ENCODE measurements at places on chromosomes 12 and 14.

DNA sequence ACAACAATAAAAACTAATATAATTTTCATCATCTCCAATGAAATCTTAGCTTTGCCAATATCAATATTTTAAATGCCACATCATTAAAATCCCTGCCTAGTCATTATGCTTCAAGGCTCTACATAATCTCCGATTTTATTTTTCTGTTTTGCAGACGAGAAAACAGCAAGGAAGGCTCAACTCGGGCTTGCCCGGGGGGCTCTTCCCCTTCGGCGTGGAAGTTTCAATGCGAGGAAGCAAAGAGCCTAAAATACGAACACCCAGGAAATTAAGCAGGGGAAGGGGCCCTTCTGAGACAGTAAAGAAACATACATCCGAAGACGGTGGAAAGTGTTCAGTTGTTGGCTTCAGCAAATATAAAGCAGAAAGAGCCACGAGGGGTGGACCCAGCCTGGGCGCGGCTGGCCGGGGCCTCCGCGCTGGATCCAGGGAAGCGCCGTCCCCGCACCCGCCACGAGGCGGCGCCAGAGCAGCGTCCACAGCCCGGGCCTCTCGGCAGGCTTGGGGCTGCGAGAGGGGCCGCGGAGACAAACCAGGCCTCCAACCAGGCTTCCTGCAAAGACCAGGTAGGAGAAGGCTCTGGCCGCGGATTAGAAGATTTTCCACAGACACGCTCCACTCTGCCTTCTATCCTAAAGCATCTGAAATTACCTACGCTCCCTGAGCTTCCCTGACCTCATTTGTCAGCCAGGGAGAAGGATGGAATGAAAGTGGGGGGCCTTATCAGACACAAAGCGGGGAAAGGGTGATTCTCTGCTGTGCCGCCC is 77.2 kb downstream of the SERPINA3 start:
- DNase-seq: peak; percentile 64

- no peak for DNase-seq
These were observed 49.0 kb downstream of the LIMA1 start for GRCh38 chr12:50234347-50234746.

- no peak for DNase-seq
These were observed 24.8 kb upstream of the ZFP36L1 start for GRCh38 chr14:68817506-68818212.

DNA sequence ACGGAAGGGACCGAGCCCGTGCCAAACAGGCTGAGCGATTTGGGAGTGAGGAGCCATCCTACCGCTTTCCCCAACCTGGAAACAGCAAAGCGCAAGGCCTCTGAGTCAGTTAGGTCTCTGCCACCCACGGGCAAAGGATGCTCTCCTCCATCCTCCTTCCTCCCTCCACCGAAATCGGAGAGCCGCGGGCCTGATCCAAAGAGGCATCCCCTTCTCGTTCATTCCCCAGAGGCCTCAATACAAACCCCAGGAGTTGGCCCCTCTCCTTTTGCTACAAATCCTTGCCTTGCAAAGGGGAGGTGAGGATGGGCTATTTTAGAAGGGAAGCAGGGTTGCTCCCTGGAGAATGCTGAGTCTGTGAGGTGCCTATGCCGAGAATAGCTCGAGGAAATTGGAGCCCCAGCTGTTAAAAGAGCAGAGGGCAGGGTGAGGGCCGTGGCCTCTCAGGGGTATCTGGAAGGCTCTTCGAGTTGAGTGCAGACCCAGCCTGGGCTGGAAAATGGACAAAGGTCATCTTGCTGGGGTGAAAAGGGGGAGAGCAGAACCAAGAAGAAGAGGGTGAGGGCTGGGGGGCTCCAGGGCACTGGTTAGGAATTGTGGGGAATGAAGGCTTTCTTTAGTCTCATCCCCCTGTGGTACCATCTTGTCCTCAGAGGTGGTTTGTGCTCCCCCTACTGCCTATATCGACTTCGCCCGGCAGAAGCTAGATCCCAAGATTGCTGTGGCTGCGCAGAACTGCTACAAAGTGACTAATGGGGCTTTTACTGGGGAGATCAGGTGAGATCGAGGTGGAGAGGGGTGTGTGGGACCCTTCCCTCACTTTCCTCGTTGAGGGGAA is 1.1 kb downstream of the TPI1 start:
- no peak for DNase-seq

DNA sequence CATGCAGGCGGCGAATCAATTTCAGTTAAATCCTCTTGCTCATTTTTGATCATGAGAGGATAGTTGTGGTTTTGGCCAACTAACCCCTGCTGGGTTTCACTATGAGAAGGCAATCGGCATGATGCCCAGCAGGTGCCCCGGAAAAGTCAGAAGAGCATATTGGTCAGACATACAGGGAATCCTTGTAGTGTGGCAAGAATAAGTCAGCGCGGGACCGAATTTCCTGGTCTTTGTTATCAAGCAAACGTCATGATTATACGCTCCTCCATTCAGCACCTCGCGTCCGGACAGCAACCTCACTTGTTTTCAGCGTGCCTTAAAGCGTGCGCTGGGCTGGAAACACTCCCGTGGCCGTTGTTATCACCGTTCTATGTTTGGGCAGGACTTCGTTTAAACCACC is 1.8 kb downstream of the TBC1D30 start:
- DNase-seq: peak; percentile 75

Measured in activated naive CD4-positive, alpha-beta T cell treated with anti-CD3 and anti-CD28 coated beads, Interleukin-2, amount 10 ng/mL, durations not matched to agents 7 days and 5 days (primary cell).